ENCODE measurements at places on chromosomes 3 and 15. TPM values are rescaled to one million over a fixed set of nuclear protein-coding genes. Genes with fewer than 3 reads are reported as not detected.

GRCh38 chr15:88603885-88604284, 17.3 kb upstream of the AEN start:
- DNase-seq: no peak

DNA sequence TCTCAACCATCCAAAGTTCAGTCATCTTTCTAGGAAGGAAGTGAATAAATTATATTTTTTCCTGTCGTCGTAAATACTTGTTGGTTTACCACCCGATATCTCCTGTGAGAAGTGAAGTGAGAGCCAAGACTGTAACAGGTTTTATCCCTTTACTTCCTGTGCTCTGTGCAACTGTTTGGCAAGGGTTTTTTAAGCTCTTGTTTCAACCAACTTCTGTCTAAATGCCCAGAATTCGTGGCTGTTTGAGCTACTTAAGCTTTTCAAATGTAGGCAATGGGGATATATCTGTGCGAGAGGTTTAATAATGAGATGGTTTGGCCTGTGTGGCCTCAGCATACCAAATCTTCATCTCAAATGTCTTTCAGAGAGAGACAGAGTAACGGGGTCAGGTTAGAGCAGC, 134.7 kb downstream of the LRTM1 start:
- no peak for DNase-seq

GRCh38 chr15:85694091-85694490, 100.6 kb downstream of the KLHL25 start:
- DNase-seq: no peak

GRCh38 chr3:25125201-25125600, 302.9 kb upstream of the RARB start:
- no peak for DNase-seq

The PDZRN3 gene
- total RNA-seq: 0.17 TPM

The TM6SF1 gene
- total RNA-seq: not detected
